GM12878 (cell line): ENCODE measurements at places on chromosomes 13 and 19. TPM values are rescaled to one million over a fixed set of nuclear protein-coding genes. Genes with fewer than 3 reads are reported as not detected.

DNA sequence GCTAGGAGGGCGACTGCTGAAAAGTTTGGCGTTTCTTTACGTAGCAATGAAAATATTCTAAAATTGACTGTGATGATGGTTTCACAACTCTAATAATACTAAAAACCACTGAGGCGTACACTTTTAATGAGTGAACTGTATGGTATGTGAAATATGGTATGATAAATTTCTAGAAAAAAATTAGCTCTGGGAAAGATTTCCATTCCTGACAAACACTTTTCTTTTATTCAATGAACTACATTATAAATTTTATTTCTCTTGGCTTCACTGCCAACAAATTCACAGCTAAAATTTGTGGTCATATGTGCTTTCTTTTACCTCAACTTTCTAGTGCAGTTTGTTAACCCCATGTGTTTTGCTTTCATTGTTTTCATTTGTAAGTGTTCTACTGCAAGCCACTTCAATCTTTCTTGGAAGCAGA, 11.1 kb downstream of the ZC3H13 start:
- no peak for DNase-seq

- no peak for DNase-seq
These were observed 13.7 kb downstream of the KLHL26 start for GRCh38 chr19:18650468-18651041.

- DNase-seq: no peak
These were observed 245.6 kb downstream of the KLF5 start for GRCh38 chr13:73304442-73304841.

- no peak for DNase-seq
These were observed 59.5 kb downstream of the TEX26 start for GRCh38 chr13:30991922-30992321.

DNA sequence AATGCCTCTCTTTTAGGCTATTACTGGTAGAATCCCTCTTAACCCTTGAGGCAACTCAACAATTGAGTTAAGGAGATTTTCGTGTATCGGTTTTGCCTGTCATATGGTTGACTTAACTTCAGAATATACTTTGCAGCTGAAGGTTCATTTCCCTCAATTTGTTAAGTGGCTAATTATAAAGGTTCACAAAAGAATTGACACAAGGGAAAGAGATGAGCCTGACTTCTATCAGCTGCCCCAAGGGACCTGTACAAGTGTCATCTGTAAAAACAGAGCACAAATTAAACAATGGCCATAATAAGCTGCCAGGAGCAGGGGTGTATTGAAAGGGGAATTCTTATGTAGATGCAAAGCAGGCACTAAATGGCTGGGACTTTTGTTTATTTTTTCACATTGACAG, 334.8 kb upstream of the OBI1 start:
- DNase-seq: peak; percentile 21

DNA sequence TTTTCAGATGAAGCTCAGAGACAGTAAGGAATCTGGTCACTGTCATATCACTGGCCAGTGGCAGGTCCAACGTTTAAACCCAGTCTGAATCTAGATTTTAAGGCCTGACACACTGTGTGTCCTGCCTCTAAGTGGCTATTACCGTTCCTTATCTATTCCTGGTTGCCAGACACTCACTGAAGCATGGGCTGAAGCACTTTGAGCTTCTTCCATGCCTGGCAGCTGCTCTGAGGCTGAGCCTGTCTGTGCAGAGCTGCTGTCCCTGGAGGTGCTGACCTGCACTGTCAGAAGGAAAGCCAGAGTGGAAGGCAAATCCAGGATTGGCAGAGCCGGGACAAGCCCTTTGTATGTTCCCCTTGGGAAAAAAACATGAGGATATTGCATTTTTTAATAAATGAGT, 109.2 kb upstream of the SLC7A1 start:
- no peak for DNase-seq

DNA sequence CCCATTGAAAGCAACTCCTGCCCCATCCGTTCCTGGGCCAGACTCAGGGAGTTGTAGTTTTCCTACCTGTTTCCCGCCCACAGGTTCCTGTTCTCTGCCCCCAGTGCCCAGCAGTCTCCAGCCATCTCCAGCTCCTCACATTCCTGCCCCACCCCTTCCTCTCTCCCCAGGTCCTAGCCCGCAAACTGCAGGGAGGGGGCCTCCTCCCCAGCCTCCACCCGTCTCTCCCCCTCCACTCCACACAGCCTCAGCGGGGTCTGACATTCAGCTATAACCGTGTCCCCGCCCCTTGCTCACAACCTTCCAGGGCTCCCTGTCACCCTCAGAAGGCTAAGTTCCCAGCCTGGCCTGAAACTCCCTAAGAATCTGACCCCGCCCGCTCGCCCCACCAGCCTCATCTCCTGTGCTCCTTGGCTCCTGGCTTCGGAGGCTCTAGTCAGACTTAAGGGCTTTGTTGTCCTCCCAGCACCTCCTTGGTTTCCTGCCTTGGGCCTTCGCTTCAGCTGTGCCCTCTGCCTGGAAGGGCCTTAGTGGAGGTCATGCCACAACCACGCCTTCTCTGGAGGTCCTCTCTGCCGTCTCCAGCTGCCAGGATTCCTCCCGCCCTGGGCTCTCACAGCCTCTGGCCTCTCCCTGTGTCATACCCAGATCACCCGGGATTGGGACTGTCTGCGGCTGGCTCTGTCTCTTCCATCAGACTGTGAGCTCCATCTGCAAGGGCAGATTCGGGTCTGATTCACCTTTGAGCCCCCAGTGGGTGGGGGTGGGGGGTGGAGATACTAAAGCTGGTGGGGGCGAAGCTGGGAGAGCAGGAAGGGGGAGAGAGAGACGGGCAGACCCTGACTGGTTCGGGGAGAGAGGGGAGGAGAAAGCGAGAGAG, 5.1 kb upstream of the SPACA6 start:
- no peak for DNase-seq

- no peak for DNase-seq
These were observed 979 bp downstream of the AKAP8 start for GRCh38 chr19:15378534-15379082.

DNA sequence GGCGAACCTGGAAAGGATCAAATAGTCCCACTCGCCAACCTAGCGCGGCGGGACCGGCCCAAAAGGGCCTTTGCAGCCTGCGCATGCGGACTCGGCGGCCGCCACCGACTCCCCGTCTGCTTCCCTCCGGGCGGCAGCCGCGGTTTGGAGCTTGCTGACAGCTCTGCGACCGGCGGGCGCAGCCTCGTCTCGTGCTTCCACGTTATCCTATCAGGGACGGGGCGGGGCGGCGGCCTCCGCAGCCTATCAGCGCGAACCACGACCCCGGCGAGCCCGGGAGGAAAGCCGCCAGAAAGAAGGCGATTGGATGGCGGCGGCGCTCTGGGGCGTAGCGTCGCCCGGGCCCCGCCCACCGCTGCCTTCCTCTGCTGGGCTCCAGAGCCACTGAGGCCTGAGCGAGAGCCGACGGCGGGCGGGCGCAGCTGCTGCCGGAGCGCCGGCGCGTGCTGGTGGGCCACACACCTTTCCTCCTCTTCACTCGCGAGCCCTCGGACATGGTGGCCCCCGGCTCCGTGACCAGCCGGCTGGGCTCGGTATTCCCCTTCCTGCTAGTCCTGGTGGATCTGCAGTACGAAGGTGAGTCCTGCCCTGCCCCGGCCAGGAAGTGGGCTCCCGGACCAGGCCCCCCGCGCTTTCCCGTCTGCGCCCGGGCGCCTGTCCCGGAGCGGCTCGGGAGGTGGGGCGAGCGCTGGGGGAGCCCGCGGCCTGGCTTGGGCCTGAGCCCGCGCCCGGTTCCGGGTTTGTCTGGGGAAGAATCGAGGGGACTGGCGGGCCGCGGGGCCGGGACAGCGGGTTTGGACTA, at the start of gene DNAJC3:
Gene DNAJC3, plus strand, starts transcription at position 378 of the 802 bp plus-strand sequence. Its CDS starts 117 bp downstream, at position 495.
- DNase-seq: peak; percentile 87

- no peak for DNase-seq
These were observed 6.7 kb downstream of the MLLT1 start for GRCh38 chr19:6272913-6273600.

GRCh38 chr13:33642374-33643065, 175.4 kb upstream of the RFC3 start:
- no peak for DNase-seq

GRCh38 chr19:32104850-32105235, 240.6 kb upstream of the ZNF507 start:
- no peak for DNase-seq

- DNase-seq: no peak
These were observed 7.9 kb upstream of the LINGO3 start for GRCh38 chr19:2315818-2316353.

GRCh38 chr13:33352041-33352440, 66.5 kb upstream of the STARD13 start:
- no peak for DNase-seq

DNA sequence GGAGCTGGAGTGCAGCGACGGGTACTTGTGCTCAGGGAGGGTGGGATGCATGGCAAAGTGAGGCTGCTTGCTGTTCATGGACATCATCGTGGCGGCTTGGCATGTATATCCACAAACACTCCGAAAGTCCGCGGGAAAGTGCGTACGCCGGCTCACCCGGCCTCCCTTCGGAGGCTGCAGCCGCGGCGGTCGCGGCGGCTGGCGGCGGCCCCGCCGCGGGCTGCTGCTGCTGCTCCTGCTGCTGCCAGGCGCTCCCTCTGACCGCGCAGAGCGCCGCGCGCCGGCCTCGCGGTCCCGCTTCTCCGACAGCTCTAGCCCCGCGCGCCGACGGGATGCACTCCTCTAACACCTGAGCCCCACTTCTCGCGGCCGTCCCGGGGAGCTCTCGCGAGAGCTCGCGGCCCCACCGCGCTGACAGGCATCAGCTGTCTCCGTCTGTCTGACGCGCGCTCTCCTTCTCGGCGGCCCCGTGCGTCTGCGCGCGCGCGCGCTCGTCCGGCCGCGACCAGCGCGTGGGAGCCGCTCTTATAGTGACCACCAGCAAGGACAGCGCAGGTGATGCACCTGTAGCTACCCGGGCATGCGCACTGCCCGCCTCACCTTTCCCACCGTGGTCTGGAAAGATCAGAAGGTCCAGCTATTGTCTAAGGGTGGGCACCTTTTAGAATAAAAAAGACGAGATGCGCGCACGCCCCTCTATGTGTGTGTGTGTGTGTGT, at the start of gene POU4F1:
Gene POU4F1, minus strand, starts transcription at position 313 of the 718 bp plus-strand sequence. Its CDS starts 226 bp downstream, at position 87.
- peak; percentile 19 for DNase-seq

GRCh38 chr13:60165391-60166099, 1.8 kb upstream of the DIAPH3 start:
- DNase-seq: no peak

DNA sequence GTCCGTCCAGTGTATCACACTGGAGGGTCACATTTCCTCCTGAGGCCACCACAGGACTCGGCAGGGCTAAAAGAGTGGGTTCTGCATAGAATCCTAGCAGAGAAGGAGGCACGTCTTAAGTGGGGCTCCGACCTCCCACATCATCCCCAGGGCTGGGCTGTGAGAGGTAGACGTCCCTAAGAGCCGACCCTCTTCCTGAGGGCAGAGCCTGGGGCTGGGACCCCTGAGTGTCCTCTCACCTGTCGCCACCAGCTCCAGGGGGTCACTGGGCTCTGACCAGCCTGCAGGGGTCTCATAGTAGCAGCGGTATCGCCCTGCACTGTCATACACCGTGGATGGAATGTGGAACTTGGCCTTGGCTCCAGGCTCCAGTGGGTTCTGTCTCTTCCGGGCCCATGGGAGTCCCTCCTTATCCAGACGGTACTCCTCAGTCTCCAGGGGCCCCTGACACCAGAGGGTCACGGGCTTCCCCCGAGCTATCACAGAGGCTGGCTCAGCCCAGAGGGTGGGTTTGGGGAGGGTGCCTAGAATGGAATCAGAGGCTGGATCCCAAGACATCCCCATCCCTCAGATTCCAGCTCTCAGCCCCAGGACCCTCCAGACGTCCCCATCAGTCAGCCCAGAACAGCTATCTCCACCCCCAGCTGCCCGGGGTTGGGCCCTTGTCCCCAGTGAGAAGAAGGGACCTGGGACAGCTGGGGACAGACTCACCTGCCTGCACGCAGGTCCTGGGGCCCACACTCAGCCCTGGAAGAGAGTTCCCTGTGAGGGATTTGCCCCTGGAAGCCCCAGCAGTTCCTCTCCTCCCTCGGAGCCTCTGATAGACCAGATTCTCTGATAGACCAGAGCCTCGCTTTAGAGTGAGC, 590 bp downstream of the LILRB5 start:
- DNase-seq: no peak

DNA sequence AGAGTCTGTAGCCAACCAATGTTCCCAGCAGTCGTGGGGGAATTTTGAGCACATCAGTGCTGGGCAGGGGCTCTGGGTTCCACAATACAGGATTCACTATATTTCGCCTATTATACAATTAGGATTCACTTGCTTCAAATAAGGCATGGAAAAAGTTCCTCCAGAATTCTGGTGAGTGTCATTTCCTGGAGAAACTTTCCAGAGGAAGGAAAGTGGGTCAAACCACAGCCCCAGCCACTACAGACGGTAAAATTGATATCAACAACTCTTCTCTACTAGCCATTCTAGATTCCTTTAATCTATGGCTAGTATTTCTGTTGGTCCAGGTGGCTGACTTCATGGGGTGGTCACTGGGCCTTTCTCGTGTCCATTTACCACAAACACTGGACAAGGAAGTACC, 10.5 kb downstream of the MYCBP2 start:
- no peak for DNase-seq

DNA sequence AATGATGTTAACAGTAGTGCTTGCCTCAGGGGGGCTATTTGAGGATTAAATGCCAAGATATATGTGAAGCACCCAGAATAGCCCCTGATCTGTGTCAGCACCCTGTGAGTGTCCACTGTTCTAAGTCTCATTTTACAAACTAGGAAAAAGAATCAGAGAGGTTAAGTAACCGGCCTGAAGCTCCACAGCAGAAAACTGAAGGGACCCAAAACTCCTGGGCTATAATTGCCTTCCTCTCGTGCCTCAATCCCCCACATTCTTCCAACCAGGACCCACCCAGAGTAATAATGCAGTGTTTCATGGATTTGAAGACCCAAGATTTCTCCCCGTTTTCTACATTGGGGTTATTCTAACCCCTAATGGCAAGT, 2.3 kb downstream of the PVR start:
- no peak for DNase-seq

GRCh38 chr13:37613236-37613635, 14.7 kb upstream of the POSTN start:
- no peak for DNase-seq

GRCh38 chr13:74687442-74688182, 553.4 kb upstream of the KLF12 start:
- no peak for DNase-seq

DNA sequence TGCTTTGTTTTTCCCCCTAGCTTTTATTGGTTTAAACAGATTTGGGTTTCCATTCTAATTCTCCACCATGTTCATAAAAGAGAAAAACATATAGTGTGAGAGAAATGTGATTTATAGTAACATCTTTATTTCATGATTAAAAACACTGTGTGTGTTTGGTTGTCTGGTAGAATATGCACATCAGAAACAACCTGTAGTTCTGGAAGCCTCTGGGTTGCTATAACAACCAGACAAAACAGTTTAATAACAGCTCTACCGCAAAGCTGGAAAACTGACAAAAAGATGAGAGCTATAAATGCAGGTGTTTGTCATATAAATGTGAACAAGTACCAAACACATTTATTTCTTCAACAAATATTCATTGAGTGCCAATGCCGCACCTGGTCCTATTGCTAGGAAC, 9.8 kb downstream of the KBTBD6 start:
- DNase-seq: no peak

Gene TPTE2
- 0.83 and 1.7 TPM in 2 replicates for polyA plus RNA-seq

Gene ZNF439
- 1.1 and 1.7 TPM in 2 replicates for polyA plus RNA-seq

Gene KCTD15
- 0.21 TPM in 1 of 2 replicates, not detected in the other for polyA plus RNA-seq

Gene CHST8
- not detected in 2 replicates for polyA plus RNA-seq

Gene FXYD7
- 0.26 TPM in 1 of 2 replicates, not detected in the other for polyA plus RNA-seq

Gene ZNF443
- polyA plus RNA-seq: 3.9 and 4.1 TPM in 2 replicates

Gene TJP3
- polyA plus RNA-seq: 1.2 TPM in 1 of 2 replicates, not detected in the other

Gene KIR3DL1
- polyA plus RNA-seq: not detected in 2 replicates

Gene SGCG
- polyA plus RNA-seq: not detected in 2 replicates

Gene USE1
- polyA plus RNA-seq: 18.1 and 19.6 TPM in 2 replicates

Gene BEST2
- not detected in 2 replicates for polyA plus RNA-seq

Gene ZNF790
- 2.1 and 4.2 TPM in 2 replicates for polyA plus RNA-seq

Gene KLF1
- 0.13 and 0.22 TPM in 2 replicates for polyA plus RNA-seq
